ENCODE measurements at places on chromosomes 3 and 15. TPM values are rescaled to one million over a fixed set of nuclear protein-coding genes. Genes with fewer than 3 reads are reported as not detected.

Gene CEP19
- total RNA-seq: 2.2 TPM

Gene GPR176
- total RNA-seq: 2.4 TPM

Gene KLHL25
- 3.0 TPM for total RNA-seq

Gene EPHB1
- total RNA-seq: 3.0 TPM

Gene PPP1R14D
- 0.53 TPM for total RNA-seq

Gene LXN
- total RNA-seq: 18.8 TPM

- H3K4me3 ChIP-seq: no peak overlapping the region
- no peaks in the 10 kb centered on the region for H3K27me3 ChIP-seq
- peaks cover 26% of the 10 kb centered on the region for H3K4me1 ChIP-seq
- no peaks in the 10 kb centered on the region for H3K36me3 ChIP-seq
Measured at GRCh38 chr15:69319384-69320375, 21.0 kb downstream of the PAQR5 start.

GRCh38 chr15:63499611-63500010, 4.8 kb upstream of the USP3 start:
- no peak for DNase-seq
- H3K27ac ChIP-seq: peak overlapping the region; percentile 80
- H3K4me1 ChIP-seq: peaks cover 76% of the 10 kb centered on the region
- H3K4me3 ChIP-seq: no peak overlapping the region
- H3K36me3 ChIP-seq: no peaks in the 10 kb centered on the region

DNA sequence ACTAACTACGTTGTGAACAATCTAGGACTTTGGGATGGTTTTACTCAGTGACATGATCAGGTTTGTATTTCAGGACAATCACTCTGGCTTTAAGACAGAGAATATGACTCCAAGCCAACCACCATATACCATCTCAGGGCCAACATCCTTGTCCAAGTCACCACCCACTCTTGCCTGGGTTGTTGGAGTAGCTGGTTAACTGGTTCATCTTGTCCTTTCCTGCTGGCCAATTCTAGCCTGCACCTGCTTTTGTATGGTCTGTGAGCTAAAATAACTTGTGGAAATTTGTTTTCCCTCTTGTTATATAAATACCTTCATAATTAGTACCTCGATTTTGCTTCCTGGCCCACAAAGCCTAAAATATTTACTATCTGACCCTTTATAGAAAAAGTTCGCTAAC, 306.8 kb upstream of the STT3B start:
- no peak overlapping the region for H3K27ac ChIP-seq
- no peaks in the 10 kb centered on the region for H3K27me3 ChIP-seq
- DNase-seq: no peak

GRCh38 chr15:48858401-48858800, 19.5 kb upstream of the EID1 start:
- H3K27ac ChIP-seq: no peak overlapping the region
- no peak for DNase-seq
- no peaks in the 10 kb centered on the region for H3K4me1 ChIP-seq
- H3K4me3 ChIP-seq: no peak overlapping the region

DNA sequence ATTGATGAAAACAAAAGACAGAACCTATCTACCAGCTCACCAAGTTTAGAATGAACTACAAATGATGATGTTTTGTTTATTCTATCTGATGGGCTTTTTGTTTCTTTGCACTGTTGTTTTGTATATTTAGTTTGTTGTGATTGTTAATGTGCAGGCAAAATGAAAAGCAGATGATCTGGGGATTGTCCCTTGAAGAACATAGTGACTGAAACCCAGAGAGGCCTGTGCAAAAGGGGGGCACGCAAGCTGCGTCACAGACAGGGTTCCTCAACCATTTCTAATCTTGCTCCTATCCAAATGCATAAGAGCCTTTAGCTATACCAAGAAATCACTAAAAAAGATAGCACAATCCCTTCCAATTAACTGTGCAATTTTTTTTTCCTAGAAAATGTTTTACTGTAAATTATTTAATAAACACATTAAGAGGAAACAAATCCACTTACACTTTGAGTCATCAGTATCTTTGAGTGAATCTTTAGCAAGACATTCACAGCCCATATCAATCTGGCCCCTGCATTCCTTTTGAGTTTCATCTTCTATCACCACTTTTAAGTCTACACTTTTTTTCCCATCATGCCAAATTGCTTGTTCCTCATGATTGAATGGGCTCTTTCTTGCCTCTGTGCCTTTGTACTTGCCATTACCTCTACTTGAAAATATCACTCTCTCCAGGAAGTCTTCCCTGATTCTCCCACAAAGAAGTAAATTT, 220.3 kb downstream of the ATP8B4 start:
- H3K27ac ChIP-seq: no peak overlapping the region
- H3K4me1 ChIP-seq: no peaks in the 10 kb centered on the region
- no peak overlapping the region for H3K4me3 ChIP-seq
- no peak for DNase-seq
- H3K36me3 ChIP-seq: no peaks in the 10 kb centered on the region

DNA sequence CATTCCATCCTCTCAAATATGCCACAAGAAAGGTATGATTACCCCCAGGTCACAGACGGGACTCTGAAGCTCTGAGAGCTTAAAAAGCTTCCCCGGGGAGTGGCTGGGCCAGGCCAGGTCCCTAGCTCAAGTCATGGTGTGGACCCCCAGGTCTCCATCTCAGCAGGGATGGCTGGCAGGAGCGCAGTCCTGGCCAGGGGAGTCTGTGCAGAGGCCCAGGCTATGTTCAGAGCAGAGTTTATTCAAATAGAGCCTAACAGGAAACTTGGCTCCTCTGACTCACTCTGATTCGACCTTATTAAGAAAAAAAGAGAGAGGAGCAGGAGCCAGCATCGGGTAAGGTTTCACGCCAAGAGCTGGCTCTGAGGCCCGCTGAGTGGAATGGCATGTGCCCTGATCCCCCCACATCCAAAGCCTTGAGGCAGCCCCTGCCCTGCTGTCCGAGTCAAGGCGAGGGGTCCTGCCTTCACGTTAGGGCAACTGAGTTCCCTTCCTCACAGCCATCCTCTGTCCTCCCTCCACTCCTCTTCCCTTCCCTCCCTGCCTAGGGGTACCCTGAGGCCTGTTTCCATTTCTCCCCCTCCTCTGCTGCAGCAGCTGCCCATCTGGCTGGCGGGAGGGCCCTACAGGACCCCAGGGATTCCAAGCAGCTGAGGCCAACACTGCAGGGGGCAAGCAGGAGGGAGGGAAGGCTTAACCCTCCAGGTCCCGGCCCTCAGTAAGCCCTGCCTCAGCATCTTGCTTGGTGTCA, 1.9 kb upstream of the LOXL1 start:
- peak; percentile 28 for DNase-seq
- peaks cover 61% of the 10 kb centered on the region for H3K4me1 ChIP-seq
- no peaks in the 10 kb centered on the region for H3K36me3 ChIP-seq
- peaks cover 27% of the 10 kb centered on the region for H3K27me3 ChIP-seq
- peak overlapping the region; percentile 65 for H3K27ac ChIP-seq

DNA sequence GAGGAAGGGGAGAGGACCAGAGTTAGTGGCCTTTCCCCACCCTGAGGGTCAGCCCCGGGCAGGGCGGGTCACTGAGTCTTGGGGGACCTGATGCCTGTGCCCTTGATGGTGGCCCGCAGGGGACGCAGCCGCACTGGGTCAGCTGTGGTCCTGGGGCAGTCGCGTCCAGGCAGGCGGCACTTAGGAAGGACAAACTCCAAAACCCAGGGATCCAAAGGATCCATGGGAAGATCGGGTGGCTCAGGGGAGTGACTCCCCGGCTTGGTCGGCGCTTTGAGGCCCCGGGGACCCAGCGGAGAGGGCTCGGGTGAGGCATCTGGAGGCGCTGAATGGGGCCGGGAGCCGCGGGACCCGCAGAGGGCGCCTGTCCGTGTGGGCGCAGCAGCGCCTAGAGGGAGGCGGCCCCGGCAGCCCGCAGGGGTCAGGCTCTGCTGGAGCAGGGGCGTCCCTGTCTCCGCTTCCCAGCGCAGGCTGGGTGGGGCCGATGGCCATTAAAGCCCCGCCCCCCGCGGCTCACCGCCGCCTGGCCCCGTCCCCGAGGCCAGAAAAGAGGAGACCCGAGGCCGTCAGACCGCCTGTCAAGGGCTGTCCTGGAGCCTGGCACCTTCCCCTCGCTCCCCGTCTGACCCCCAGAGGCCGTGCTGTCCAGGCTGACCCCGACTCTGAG, 17.5 kb downstream of the CIDEC start:
- H3K36me3 ChIP-seq: no peaks in the 10 kb centered on the region
- H3K4me1 ChIP-seq: peaks cover 35% of the 10 kb centered on the region
- H3K27ac ChIP-seq: peak overlapping the region; percentile 67
- H3K4me3 ChIP-seq: peak overlapping the region; percentile 53

DNA sequence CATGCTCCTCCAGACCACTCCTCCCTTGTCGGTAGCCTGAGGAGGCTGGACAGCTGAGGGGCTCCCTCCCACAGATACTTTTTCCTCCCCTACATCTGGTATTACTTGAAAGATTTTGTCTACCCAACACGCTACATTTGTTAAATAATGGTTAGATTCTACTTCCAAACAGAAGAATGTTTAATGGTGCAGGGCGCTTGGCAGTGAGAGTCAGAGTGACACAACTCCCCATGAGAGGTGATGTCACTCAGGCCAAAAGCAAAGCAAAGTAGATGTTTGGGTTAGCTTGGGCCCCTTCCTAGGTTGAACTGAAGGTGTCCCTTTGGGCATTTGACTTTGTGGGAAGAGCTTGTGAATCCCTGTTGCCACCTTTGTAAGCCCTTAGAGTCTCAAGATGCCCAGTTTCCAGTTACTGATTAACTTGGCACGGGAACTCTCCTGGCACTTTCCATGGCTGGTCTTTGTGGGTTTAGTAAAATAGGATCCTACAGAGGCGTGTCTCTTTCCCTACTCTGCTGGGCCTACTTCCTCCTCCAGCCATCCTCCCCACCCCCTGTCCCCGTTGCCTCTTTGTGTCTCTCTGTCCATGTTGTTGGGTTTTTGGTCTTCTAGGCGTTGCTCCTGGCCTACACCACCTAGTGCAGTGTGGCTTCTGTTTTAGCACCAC, 5.6 kb downstream of the LIMD1 start:
- peak; percentile 45 for DNase-seq
- peaks cover 29% of the 10 kb centered on the region for H3K36me3 ChIP-seq
- H3K27ac ChIP-seq: peak overlapping the region; percentile 19
- H3K4me3 ChIP-seq: peak overlapping the region; percentile 90

GRCh38 chr15:79370716-79371115, 59.8 kb downstream of the TMED3 start:
- DNase-seq: no peak
- no peak overlapping the region for H3K4me3 ChIP-seq
- H3K4me1 ChIP-seq: no peaks in the 10 kb centered on the region
- no peak overlapping the region for H3K27ac ChIP-seq
- no peaks in the 10 kb centered on the region for H3K36me3 ChIP-seq

DNA sequence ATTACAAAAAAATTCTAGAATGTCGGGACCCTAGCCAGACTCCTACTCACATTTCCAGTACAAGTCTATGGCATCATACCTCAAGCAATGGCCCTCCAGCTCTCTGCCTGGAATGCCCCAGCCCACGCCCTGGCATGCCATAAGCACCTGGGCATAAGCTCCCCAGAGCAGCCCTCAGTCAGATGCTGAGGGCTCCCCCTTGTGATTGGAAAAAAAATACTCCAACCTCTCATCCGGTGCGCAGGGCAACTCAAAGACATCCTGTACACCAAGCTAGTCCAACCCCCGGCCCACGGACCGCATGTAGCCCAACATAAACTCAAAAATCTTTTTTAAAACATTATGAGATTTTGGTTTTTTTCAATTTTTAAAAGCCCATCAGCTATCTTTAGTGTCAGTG, 115.4 kb downstream of the NEK10 start:
- H3K4me3 ChIP-seq: no peak overlapping the region
- DNase-seq: peak; percentile 48
- H3K36me3 ChIP-seq: no peaks in the 10 kb centered on the region
- H3K27ac ChIP-seq: no peak overlapping the region
- no peaks in the 10 kb centered on the region for H3K27me3 ChIP-seq

- no peaks in the 10 kb centered on the region for H3K36me3 ChIP-seq
- H3K27ac ChIP-seq: no peak overlapping the region
- H3K4me3 ChIP-seq: no peak overlapping the region
- DNase-seq: no peak
- H3K4me1 ChIP-seq: peaks cover 16% of the 10 kb centered on the region
Measured at GRCh38 chr15:60416484-60416883, 18.7 kb upstream of the ANXA2 start.

DNA sequence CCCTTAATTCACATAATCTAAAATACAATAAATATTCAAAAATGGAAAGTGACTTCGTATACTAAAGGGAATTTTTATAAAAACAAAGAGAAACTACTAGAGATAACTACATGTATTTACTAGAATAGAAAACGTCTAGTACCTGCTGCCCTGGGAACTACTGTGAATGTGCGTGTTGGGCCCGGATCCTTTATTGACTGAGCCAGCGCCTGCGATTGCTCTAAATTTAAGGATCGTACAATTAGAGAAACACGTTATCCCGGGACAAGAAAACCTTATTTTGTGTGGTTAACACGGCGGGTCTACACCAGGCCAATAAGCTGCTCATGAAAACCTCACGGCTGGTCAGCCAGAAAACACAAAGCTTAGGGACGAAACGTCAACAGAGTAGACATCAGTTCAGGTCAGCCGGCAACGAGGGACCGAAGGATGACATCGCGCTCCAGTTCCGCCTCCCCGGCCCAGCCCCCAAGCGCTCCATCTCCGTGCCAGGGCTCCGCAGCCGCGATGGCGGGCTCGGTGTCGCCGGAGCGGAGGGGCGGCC, 555 bp downstream of the TM2D3 start:
- H3K36me3 ChIP-seq: peaks cover 45% of the 10 kb centered on the region
- no peaks in the 10 kb centered on the region for H3K27me3 ChIP-seq
- H3K4me3 ChIP-seq: peak overlapping the region; percentile 85
- H3K27ac ChIP-seq: peak overlapping the region; percentile 98
- H3K4me1 ChIP-seq: peaks cover 35% of the 10 kb centered on the region

- DNase-seq: no peak
- no peaks in the 10 kb centered on the region for H3K36me3 ChIP-seq
Measured at GRCh38 chr3:139979991-139980390, 45.0 kb downstream of the CLSTN2 start.

DNA sequence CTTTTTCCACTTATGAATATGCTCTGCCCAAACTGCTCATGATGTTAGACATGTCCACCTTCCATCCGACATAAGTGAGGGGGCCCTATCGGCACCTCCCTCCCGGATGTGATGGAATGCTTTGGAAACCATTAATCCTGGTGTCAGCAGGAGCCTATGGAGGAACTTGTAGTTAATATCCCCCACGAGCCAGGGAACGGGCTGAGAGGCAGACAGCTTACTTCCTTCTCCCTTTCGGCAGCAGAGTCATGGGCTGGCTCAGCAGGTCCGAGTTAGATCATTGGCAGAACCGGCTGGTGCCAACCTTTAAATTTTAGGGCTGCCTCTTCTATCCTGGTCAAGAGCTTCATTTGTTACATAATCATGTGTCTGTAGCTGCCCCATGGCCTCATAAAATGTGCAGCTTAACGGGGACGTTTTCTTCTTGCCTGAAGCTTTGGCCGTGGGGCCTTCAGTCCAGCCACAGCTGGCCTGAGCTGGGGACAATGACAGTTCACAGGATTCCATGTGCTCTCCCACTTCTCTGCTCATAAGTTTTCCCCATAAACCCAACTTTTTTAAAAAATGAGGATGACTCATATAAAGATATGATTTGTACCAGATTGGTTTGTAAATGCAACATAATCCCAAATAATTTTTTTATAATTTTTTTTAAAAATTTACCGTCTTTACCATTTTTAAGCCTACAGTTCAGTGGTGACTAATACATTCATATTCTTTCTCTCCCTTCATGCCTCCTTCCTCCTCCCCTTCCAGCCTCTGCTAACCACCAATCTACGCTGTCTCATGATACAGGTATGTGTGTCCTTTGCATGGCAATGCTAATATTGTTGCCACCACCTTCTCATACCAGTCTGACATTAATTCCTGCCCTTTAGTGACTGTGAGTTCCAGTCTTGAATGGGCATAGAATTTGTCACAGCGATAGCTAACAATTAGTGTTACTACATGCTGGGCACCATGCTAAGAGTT, 62.2 kb upstream of the RGMA start:
- H3K27ac ChIP-seq: no peak overlapping the region
- H3K36me3 ChIP-seq: no peaks in the 10 kb centered on the region
- no peak overlapping the region for H3K4me3 ChIP-seq
- H3K4me1 ChIP-seq: peaks cover 6% of the 10 kb centered on the region
- no peak for DNase-seq

Data from lower lobe of right lung (tissue), 2 donors.